ENCODE measurements at places on chromosomes 16 and 17. TPM values are rescaled to one million over a fixed set of nuclear protein-coding genes. Genes with fewer than 3 reads are reported as not detected.

DNA sequence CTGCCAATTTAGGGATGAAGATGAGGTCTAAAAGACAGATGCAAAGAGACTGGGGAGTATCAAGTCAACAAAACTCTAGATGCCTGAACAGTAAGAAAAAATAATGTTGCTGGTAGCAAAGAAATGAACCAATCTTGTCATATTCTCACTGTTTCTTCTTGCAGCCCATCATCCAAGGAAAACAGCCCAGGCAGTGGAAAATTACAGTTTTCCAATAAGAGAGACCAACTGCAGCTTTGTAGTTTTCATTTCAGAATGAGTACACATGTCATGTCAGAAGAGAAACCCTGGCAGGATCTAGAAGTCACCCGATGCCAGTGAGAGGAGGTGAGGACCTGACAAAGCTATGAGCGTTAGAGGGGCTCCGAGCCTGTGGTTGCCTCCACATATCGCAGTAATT lies 500.4 kb upstream of the PSMD7 start:
- no peak for DNase-seq

DNA sequence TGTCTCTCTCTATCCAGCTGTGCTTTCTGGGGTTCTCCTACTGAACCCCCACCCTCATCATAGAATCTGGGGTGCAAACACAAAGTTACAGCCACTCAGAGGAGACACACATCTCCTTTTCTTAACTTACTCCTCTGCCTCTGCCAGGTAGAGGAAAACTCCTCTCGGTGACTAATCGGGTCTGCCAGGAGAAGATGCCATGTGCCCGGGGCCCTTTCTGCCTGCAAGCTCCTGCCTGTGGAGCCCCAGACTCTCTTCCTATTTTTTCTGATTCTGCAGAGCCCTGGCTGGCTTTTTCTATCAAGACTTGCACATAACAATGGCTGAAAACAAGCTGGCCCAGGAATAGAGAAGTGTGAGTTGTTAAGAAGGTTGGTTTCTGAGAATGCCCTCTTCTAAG lies 10.4 kb downstream of the SLC6A4 start:
- no peak for DNase-seq

DNA sequence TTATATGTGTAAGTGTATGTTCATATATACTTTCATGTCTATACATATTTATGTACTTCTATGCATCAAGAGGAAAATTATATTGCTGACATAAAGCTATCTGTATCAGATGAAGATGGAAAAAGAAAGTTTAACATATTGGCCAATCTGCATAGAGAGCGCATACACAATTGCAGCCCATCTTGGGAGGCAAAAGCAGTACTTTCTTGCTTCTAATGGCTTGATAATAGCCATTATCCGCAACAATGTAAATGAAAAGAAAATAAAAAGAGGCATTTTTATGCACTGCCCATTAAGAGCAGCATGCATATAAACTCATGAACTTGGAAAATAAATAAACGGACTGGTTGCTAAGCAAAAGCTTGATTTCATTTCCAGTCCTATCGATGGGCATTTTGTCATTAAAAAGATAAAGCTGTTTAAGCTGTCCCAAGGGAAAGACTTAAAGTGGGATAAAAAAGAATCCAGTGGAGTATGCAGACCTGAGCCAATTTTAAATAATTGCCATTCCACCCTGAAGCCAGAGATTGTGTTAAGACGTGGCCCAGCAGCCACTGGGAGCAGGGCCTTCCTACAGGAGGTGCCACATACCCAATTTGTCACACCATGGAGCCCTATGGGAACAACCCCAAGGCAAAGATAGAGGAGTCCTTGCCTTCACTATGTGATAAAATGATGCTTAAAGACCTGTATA lies 183.6 kb upstream of the CDH11 start:
- DNase-seq = no peak

- DNase-seq = no peak
These were observed 29.9 kb downstream of the SPECC1 start for GRCh38 chr17:20039037-20039436.

GRCh38 chr17:6165806-6166205 lies 95.6 kb downstream of the WSCD1 start:
- DNase-seq = no peak

- DNase-seq = peak; percentile 82
These were observed 12.0 kb upstream of the MEOX1 start for GRCh38 chr17:43673516-43674323.

DNA sequence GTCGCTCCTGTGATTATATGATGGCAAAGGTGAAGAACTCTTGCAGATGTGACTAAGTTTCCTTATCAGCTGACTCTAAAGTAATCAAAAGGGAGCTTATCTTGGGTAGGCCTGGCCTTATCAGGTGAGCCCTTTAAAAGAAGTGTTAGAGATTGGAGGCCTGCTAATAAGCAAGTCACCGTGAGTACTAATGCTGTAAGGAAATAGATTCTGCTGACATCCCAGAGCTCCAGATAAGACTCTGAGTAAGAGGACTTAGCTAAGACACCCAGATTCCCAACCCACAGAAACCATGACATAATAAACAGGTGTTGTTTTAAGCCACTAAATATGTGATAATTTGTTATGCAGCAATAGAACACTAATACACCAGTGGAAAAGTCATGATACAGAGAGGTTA lies 99.9 kb upstream of the FAM20A start:
- DNase-seq = no peak

GRCh38 chr17:68390888-68391545 lies 66.3 kb downstream of the WIPI1 start:
- DNase-seq = no peak

- no peak for DNase-seq
These were observed 14.2 kb downstream of the MOSMO start for GRCh38 chr16:22022151-22022550.

- no peak for DNase-seq
These were observed 62.3 kb upstream of the CDH5 start for GRCh38 chr16:66304151-66304550.

GRCh38 chr17:80647746-80648145 lies 103.1 kb downstream of the RPTOR start:
- no peak for DNase-seq

The KRT12 gene
- total RNA-seq = not detected

The CIBAR2 gene
- not detected for total RNA-seq

The RASL10B gene
- total RNA-seq = 7.9 TPM

Data from mucosa of gallbladder (tissue), 1 donor.